ENCODE measurements at places on chromosomes 16 and 17.

DNA sequence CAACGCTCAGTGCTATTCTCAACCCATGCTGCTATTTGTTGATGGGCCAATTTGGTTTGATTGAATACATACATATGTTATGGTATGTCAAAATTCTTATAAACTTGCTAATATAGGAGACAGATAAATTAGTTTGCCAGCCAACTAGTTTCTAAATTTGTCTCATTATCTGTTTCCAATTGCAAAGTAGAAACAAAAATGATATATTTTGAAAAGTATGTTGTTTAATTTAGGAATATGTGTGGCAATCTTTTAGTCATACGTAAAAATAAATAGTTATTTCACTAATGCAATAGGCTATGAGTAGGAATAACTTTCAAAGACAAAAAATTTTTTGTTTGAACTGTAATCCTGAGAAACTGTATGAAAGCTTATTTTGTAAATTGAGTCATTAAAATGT lies 210.6 kb upstream of the KCNJ16 start:
- no peaks in the 10 kb centered on the region for H3K36me3 ChIP-seq
- no peaks in the 10 kb centered on the region for H3K27me3 ChIP-seq
- no peak overlapping the region for H3K27ac ChIP-seq

DNA sequence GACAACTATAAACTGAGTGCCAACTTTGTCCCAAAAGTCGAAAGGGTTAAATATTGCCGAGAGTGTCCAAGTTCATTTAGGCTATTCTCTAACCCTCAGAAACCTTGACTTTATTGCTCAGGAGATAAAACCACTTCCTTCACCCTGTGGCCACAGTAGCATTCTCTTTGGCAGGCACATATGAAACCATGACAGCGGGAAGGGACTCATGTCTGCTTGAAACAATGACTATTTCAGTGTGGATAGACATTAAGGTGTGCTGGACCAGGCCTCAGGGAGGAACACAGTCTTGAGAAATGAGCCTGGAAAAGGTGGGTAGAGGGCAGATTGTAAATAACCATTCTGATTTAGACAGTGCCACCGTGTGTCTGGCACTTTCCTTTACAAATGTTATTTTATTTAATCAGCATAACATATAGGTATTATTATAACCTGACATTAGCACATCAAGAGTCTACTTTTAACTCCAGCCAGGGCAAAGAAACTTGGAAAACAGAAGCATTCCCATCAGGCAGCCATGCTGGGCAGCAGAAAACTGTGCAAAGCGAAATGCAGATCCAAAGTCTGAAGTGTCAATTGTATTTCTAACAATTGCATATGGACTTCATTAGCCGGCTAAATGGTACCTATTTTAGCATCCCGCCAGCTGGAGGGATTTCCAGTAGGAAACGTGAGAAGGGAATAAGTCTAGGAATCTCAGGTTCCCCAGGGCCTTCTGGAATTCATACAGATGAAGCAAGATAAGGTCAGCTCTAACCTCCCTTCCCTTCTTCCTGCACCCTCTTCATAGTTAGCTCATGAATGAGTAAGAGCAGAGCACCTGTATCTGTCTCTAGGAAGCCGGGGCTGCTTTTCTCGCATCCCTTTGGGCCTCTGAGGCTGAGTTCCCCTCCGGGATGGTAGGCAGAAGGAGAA lies 212.8 kb upstream of the ELAC2 start:
- no peaks in the 10 kb centered on the region for H3K36me3 ChIP-seq
- H3K27me3 ChIP-seq = peaks cover 3% of the 10 kb centered on the region
- H3K27ac ChIP-seq = no peak overlapping the region
- no peaks in the 10 kb centered on the region for H3K4me1 ChIP-seq
- DNase-seq = no peak

- no peak overlapping the region for H3K4me3 ChIP-seq
- peaks cover 2% of the 10 kb centered on the region for H3K27me3 ChIP-seq
- no peak for DNase-seq
- H3K27ac ChIP-seq = no peak overlapping the region
These were observed 27.5 kb downstream of the TEKT5 start for GRCh38 chr16:10667239-10667638.

GRCh38 chr17:35242158-35242804 lies 591 bp upstream of the SLFN5 start:
- DNase-seq = peak; percentile 91
- H3K36me3 ChIP-seq = peaks cover 23% of the 10 kb centered on the region
- peak overlapping the region; percentile 92 for H3K27ac ChIP-seq
- no peaks in the 10 kb centered on the region for H3K27me3 ChIP-seq
- peaks cover 42% of the 10 kb centered on the region for H3K4me1 ChIP-seq

GRCh38 chr16:16828913-16829398 lies 450.0 kb downstream of the NPIPA7 start:
- H3K27me3 ChIP-seq = peaks cover 3% of the 10 kb centered on the region
- no peaks in the 10 kb centered on the region for H3K4me1 ChIP-seq
- H3K4me3 ChIP-seq = no peak overlapping the region
- H3K36me3 ChIP-seq = no peaks in the 10 kb centered on the region
- no peak overlapping the region for H3K27ac ChIP-seq

DNA sequence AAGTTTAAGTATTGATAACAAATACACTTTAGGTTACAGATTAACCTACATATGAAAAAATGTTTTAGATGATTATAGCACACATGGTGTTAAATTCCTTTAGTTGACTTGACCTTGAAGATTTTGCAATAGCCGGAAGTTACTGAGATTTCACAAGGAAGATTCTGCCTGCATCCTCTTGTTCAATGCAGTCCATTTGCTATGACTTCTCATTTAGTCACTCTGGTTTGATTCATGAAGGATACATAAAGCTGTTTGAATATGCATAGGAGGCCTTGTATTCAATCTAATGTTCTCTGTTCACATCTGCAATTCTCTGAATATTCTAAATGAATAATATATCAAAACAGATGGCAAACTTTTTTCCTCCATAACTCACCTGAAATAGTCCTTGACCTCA lies 870.2 kb upstream of the GOT2 start:
- no peak overlapping the region for H3K27ac ChIP-seq
- DNase-seq = no peak
- no peaks in the 10 kb centered on the region for H3K27me3 ChIP-seq
- H3K4me1 ChIP-seq = no peaks in the 10 kb centered on the region
- H3K4me3 ChIP-seq = no peak overlapping the region
- no peaks in the 10 kb centered on the region for H3K36me3 ChIP-seq

DNA sequence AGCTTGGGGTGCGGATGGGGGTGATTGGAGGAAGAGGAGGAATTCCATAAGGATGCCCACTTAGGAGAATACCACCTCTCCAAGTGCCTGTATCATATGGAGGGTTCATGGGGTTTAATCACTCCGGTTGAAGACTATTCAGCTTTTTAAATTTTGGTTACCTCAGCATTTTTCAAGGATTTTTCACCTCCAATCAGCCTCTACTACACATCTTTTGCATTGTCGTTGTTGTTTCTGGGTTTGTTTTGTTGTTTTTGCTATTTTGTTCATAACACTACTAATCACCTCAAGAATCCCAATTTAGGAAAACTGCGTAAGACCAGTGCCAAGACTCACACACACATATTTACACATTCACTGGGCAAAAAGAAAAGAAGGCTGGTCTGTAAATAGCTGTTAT lies 619.5 kb upstream of the CDH5 start:
- no peaks in the 10 kb centered on the region for H3K4me1 ChIP-seq
- H3K36me3 ChIP-seq = no peaks in the 10 kb centered on the region
- no peak overlapping the region for H3K4me3 ChIP-seq
- no peak overlapping the region for H3K27ac ChIP-seq
- no peak for DNase-seq
- no peaks in the 10 kb centered on the region for H3K27me3 ChIP-seq

- H3K4me3 ChIP-seq = no peak overlapping the region
- no peaks in the 10 kb centered on the region for H3K27me3 ChIP-seq
- no peaks in the 10 kb centered on the region for H3K4me1 ChIP-seq
- H3K36me3 ChIP-seq = peaks cover 3% of the 10 kb centered on the region
These were observed 48.9 kb downstream of the FBXL20 start for GRCh38 chr17:39352511-39352910.

- no peaks in the 10 kb centered on the region for H3K36me3 ChIP-seq
- DNase-seq = no peak
- H3K4me1 ChIP-seq = no peaks in the 10 kb centered on the region
- no peak overlapping the region for H3K4me3 ChIP-seq
- no peak overlapping the region for H3K27ac ChIP-seq
These were observed 26.2 kb downstream of the TEKT5 start for GRCh38 chr16:10668322-10669045.

DNA sequence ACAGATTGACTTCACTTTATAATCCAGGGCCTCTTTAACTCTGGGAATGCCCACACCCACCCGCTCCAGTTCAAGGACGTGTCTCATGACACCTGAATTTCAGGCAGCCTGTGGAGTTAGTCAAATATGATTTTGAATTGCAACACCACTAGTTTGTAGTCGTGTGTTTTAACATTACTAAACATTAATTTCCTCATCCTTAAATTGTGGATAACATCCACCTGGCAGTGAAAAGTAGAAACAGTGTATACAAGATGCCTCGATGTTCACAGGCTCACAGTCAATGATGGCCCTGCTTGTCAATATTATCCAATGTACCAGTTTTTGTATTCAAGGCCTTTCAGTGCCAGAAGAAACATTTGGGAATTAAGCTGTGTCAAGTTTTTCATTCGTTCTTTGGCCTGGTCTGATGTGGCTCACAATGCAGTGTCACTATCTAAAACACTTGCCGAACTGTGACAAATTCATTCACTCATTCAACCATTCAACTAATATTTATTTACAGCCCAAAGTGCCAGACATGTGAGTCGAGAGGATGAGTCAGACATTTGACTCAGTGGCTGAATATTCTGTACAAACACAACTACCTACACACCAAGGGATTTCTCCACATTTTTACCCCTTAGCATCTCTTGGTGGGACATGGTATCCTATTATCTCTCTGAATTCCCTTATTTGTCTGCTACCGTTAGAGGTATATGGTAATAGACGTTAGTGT lies 1.4 kb downstream of the MEIOB start:
- peaks cover 11% of the 10 kb centered on the region for H3K27me3 ChIP-seq
- DNase-seq = no peak
- H3K4me1 ChIP-seq = peaks cover 7% of the 10 kb centered on the region
- no peaks in the 10 kb centered on the region for H3K36me3 ChIP-seq
- no peak overlapping the region for H3K27ac ChIP-seq

- no peak overlapping the region for H3K27ac ChIP-seq
- peaks cover 3% of the 10 kb centered on the region for H3K36me3 ChIP-seq
- H3K27me3 ChIP-seq = no peaks in the 10 kb centered on the region
- DNase-seq = peak; percentile 59
- H3K4me1 ChIP-seq = peaks cover 68% of the 10 kb centered on the region
These were observed 27.3 kb downstream of the USP7 start for GRCh38 chr16:8936421-8936820.

DNA sequence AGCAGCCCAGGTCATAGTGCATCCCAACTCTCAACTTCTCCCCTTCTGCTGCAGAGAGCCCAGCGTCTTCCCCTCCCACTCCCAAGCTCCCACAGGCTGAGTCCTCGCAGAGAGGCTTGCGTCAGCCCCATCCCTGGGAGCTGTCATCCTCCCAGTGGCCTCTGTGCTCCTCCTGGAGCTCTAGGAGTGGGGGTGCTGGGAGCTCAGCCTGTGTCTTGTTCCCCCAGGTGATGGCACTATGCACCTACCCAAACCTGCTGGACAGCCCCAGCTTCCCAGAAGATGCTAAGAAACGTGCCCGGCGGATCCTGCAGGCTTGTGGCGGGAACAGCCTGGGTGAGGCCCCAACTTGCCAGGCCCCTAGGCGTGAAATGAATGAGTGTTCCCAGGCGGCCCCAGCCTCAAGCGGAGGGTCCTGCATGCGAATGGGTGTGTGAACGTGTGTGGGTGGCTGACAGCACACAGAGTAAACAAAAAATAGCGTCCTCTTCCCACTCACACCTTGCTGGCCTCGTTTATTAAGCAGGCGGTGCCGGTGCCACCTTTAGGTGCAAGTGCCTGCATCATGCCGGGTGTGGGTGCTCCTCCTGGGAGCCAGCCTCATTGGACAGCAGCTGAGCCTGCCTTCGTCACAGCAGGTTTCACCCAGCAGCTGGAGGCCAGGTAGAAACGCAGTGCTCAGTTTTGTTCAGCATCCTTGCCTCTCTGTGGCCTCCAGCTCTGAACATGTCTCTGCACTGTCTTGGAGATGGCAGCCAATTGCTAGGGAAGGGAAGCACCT lies 16.5 kb downstream of the GPT2 start:
- H3K4me3 ChIP-seq = no peak overlapping the region
- H3K36me3 ChIP-seq = no peaks in the 10 kb centered on the region
- no peak overlapping the region for H3K27ac ChIP-seq
- no peak for DNase-seq
- H3K4me1 ChIP-seq = no peaks in the 10 kb centered on the region
- no peaks in the 10 kb centered on the region for H3K27me3 ChIP-seq

- H3K36me3 ChIP-seq = peaks cover 60% of the 10 kb centered on the region
- H3K27ac ChIP-seq = no peak overlapping the region
- DNase-seq = no peak
- H3K4me1 ChIP-seq = peaks cover 38% of the 10 kb centered on the region
- no peaks in the 10 kb centered on the region for H3K27me3 ChIP-seq
- H3K4me3 ChIP-seq = no peak overlapping the region
These were observed 49.3 kb downstream of the GRB7 start for GRCh38 chr17:39787041-39787440.
